ENCODE measurements at places on chromosomes 5 and 9.

DNA sequence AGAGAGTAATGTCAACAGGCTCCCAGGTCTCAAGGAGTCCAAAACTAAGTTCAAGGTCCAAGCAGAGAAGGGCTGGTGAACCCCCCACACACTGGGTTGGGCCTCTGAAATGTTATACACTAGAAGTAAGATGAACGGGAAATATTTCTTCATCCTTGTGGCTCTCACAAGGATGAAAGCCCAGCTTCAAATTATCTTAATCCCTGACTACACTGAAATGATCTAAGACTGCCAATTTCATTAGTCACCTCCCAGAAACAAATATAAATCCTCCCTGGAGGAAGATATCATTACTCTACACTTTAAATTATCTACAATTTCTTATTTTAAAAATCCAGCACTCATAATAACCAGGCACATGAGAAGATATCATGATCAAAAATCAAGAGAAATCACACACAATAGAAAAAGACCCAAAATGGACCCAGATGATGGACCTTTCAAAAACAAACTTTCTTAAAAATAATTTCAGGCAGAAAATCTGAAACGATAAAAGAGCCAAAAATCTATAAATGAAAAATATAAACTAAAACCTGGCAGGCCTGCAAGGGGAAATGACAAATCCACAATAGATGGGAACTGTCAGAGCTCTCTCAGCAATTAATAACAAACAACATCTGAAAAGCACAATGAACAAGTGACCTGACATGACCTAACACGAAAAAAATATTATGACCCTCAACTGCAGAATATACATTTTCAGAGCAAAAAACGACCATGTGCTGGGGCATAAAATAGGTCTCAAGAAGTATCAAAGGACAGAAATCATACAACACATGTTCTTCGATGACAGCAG is 117.4 kb downstream of the GPR21 start:
- DNase-seq, result no peak

GRCh38 chr5:95087816-95088317 is 197.0 kb downstream of the MCTP1 start:
- no peak for DNase-seq

DNA sequence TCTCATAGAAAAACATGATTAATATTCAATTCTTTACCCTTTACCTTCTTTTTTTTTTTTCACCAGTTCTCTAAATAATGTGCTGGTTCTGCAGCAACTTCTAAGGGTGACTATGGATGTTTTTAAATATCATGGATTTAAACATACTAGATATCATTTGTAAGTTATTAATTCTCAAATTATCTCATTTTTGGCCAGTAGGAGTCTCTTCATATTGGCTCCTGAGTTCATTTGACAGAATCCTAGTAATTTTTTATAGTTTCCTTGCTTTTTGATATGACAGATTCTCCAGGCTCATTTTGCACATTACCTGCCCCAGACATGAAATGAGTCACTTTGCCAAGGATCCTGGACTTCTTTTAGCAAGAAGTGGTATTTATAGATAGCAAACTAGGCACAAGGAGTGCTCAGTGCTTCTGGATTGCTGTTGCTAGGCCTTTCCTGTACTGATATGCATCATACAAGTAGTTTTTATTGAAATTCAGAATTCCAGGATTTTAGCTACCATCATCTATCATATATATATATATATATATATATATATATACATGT is 201.3 kb upstream of the IL12B start:
- no peak for DNase-seq

DNA sequence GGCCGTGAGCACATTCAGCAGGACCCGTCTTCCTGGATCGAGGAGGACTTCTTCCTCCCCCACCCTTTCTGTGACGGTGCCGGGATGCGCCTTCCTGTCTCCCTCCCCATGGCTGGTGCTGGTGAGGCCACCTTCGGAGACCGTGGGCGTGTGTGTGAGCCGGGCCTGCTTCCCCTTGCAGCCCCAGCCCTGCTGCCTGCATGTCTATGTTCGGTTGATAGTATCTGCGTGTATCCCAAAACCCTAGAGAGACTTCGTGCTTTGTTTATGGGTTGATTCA is 12.8 kb downstream of the CEP72 start:
- DNase-seq, result no peak

GRCh38 chr9:137907776-137908175 is 30.2 kb downstream of the CACNA1B start:
- no peak for DNase-seq

DNA sequence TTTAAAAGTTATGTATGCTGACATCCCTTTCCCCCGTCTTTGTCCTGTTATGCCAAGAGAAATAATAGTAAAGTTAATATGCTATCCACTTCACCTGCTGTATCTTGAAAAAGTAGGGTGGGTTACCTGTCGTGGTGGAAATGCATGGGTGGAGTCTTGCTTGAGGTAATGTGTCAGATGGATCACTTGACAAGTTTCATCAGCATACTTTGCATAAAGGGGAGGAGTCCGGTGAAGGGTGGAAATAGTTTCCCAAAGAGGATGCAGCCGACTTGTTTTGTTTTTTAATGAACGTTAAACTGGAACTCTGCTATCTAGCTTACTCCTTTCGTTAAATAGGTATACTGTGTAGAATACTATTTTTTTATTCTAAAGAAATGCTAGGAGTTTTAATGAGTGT is 9.0 kb upstream of the DMRT3 start:
- DNase-seq, result peak; percentile 5

DNA sequence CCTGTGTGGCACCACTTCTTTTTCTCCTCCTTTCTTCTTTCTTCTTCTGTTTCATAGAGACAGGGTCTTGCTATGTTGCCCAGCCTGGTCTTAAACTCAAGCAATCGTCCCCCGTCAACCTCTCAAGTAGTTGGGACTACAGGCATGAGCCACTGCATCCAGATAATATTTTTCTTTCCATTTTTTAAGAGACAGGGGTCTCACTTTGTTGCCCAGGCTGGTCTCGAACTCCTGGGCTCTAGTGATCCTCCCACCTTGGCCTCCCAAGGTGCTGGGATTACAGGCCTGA is 47.4 kb upstream of the IER5L start:
- DNase-seq, result no peak

DNA sequence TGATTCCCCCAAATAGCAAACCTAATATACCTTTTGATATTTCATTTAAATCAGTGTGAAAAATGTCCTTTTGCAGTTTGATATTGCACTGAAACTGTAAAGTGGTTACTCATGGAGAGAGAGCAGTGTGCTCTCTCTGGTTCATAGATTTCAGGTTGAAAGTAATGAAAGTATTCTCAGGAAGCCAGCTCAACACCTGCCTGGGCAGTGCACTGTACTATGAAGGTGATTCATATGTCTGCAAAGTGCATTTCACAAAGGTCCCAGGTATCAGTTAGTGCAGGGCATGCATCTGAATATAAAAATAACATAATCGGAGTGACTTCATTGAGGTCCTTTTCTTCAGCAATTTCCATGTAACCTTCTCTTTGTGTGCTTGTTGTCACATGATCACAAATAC is 274.3 kb downstream of the CDH18 start:
- DNase-seq, result no peak

- no peak for DNase-seq
Measured at GRCh38 chr5:59097116-59097515, 514.2 kb downstream of the RAB3C start.

GRCh38 chr9:27019589-27019988 is 14.1 kb upstream of the LRRC19 start:
- DNase-seq, result no peak

DNA sequence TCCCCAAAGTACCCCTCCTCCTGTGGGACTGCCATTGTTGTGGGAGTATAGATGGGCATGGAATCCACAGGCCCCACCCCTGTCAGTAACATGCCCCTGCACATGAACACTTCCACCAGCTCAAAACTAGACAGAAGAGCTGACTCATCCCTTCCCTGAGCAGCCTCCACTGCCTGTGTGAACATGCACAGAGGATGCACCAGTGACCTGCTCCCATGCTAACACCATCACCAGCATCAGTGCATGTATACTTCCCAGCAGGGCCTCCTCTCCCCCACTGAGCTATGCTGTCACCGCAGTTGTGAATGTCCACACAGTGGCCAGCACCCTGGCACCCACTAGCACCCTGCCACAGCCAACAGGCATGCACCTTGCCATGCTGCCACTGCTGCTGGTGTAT is 939.8 kb downstream of the EFNA5 start:
- no peak for DNase-seq

- DNase-seq, result no peak
Measured at GRCh38 chr5:61823065-61823464, 482.9 kb upstream of the KIF2A start.

DNA sequence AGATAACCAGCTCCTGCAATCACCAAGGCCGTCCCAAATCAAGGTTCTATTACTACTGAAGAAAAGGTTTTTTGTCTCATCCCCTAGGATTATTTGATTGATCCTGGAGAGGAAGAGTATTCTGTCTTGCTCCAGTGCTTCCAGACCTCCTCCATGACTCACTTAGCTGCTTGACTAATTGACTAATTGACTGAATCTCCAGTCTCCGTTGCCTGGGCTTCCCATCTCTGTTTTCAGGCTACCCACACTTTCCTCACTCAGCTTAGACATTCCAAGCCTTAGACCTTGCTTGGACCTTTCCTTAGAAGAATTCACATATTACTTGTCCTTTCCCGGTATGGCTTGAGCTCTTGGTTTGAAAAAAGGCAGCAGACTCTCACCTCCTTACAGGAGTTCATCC is 60.6 kb downstream of the FRMD3 start:
- no peak for DNase-seq

- no peak for DNase-seq
Measured at GRCh38 chr5:137718611-137719010, 17.3 kb downstream of the KLHL3 start.

GRCh38 chr5:102583276-102584124 is 84.7 kb upstream of the SLCO6A1 start:
- peak; percentile 36 for DNase-seq

- DNase-seq, result peak; percentile 36
Measured at GRCh38 chr5:91293131-91293530, 90.0 kb downstream of the ARRDC3 start.

DNA sequence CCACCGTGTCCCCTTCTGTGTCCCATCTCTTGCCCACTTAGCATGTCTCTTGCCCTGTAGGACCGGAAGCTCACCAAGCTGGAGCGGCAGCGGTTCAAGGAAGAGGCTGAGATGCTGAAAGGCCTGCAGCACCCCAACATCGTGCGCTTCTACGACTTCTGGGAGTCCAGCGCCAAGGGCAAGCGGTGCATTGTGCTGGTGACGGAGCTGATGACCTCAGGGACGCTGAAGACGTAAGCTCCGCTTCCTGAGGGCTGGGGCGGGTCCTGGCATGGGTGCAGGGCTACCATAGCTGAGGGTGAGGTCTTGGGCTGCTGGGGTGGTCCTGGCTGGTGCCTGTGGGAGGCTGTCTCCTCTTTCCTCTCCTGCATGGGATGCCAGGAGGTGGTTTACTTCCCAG is 45.7 kb downstream of the WNK2 start:
- no peak for DNase-seq

DNA sequence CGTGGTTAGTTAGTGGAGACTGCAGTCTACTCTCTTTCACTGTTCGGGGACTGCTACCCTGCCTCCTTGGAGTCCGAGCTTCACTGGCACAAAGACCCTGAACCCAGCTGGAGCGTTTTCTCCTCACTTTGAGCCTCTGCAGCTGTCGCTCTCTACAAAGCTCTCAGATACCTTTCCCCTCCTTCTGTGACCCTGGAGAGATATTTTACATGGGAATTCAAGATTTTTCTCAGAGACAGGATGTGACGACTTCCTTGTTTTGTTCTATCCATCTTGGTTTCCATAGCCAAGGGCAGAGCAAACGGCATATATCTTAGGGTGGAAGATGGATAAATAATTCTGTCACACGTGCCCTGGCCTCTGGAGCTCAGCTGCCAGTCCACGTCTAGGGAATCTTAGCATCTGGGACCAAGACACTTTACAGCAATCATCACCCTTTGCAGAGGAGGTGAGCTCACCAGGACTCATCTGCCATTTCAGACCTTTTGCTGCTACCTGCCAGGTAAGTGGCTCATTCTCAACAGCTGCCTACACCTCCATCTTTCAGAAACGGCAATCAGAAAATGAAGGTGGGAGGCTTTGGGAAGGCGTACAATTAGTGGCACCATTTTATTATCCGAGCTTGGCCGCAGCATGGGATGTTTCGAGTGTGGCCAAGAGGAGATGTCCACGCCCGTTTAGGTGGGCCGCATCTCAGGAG is at the start of gene BTNL9:
TSS of gene BTNL9 (plus strand) at position 336 of the 700 bp plus-strand sequence. CDS start 5,224 bp downstream, outside the sequence.
- DNase-seq, result no peak

DNA sequence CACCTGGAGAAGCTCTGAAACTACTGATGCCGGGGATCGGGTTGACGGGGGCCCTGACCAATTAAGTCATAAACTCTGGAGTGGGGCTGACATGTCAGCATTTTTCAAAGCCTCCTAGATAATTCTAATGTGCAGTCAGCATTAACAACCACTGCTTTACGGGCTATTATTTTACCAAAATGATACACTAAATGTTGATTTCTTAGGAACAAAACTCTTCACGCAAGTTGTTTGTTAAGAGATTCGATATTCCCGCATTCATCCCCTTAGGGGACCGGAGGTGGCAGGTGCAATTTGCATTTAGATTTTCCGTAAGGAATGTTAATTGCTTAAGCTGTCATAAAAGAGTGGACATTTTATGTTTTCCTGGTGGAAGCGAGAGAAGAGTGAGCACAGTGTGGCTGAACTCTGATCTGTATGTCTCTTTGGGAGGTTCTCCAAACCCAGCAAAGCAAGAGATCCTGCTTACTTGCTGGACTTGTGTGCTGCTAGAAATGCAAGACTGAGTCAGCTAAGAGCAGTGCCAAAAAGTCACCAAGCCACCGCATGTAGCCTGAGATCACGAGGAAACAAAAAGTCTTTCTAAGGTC is 77.6 kb downstream of the UGCG start:
- DNase-seq, result peak; percentile 45

DNA sequence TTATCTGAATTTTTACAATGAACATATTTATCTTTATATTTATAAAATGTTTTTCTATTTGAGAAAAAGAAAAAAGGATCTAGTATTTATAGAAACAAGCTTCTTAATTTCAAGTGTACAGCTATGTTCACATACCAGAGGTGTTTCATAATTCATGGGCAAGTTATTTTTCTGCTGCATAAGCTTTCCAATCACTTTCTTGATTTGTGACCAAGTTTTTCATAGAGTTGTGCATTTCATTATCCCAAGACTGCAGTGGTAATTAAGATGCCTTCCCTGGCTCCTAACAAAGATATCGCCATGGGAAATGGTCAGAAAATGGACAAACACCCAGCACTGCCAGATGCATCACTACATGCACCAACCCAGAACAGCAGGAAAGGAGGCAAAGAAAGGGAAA is 124.6 kb downstream of the GNAQ start:
- no peak for DNase-seq

GRCh38 chr5:137705106-137705505 is 30.8 kb downstream of the KLHL3 start:
- DNase-seq, result no peak

GRCh38 chr5:68898951-68899471 is 194.8 kb upstream of the SLC30A5 start:
- DNase-seq, result no peak

- DNase-seq, result peak; percentile 45
Measured at GRCh38 chr9:4366591-4367330, 66.9 kb upstream of the GLIS3 start.

DNA sequence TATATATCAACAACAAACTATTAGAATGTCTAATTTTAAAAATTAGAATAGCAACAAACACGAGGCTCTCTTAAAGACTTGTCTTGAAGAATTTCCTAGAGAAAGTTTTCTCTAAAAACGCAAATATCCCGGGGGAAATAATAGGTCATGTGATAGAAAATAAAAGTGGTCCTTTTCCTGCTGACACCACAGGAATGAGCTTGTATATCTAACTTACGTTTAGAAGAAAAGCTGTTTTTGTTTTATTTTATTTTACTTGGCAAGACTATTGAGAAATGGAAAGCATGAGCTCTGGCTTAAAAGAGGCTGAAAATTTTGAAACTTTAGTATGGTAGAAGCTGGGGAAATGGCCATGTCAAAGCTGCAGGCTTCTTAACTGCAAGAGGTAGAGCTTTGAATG is 465.0 kb downstream of the AGTPBP1 start:
- DNase-seq, result no peak

Measured in LoVo (cell line).